ENCODE measurements at places on chromosomes 16 and 17.

GRCh38 chr17:67818110-67819002, 6.9 kb upstream of the BPTF start:
- DNase-seq, result no peak

- DNase-seq, result no peak
These were observed 120.5 kb downstream of the MAF start for GRCh38 chr16:79480056-79480455.

- DNase-seq, result no peak
These were observed 737.2 kb downstream of the CDH11 start for GRCh38 chr16:64384636-64385035.

GRCh38 chr16:70429888-70430666, 8.8 kb downstream of the ST3GAL2 start:
- no peak for DNase-seq
